ENCODE measurements at places on chromosomes 6 and 20.

GRCh38 chr6:105304825-105305224 is 98.1 kb downstream of the PREP start:
- no peak for DNase-seq

GRCh38 chr20:35630636-35631035 is 15.0 kb downstream of the SPAG4 start:
- DNase-seq: no peak

GRCh38 chr6:101444717-101445116 is 51.2 kb downstream of the GRIK2 start:
- no peak for DNase-seq

- DNase-seq: no peak
These were observed 527.8 kb upstream of the RNF217 start for GRCh38 chr6:124434421-124434820.

DNA sequence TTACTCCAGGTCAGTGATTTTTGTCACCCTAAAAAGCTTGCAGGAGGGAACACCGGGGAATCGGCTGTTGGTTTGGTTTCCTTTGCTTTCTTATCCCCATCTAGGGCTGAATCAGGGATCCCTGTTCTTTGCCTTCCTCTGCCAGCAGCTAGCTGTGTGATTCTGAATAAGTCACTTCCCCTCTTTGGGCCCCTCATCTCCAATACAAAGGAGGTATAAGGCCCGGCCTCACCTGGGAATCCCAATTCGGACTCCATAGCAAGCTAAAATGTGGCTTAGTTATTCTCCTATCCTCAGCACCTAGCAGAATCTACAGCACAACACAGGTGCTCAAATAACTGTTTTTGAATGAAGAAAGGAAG is 18.5 kb upstream of the ARMC12 start:
- no peak for DNase-seq

GRCh38 chr6:38924791-38925509 is 123.6 kb upstream of the GLP1R start:
- DNase-seq: no peak

DNA sequence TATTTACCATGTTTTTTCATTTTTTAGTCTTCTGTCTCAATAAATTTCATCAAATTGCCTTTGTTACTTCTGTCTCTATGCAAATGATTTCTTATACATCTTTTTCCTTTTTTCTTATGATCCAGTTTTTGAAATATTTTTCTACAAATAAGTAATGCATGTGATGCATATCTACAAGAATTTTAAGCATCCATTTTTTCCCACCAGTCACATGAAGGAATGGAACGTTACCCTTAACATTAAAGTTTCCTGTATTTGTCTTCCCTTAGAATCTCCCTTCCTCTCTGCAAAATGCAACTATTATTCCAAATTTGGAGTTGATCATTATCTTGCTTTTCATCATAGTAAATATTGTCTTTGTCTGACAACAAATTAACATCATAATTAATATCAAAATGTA is 35.5 kb downstream of the PSMB9 start:
- DNase-seq: no peak

DNA sequence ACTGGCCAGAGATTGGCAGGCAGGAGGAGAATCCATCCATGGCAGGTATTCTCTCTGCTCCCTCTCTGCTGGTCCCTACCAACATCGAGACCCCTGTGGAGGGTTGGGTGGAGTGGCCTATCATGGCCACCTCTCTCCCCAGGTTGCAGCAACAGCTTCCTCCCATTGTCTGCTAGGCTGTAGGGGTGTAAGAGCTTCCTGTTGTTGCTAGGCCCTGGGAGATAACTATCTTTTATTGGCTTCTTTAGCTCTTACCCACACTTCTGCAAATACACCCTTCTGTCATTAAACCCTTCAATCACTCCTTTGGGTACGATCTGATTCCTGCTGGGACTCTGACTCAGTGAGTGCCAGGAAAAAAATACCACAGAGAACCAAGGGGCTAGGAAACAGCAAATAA is 66.6 kb upstream of the FAM184A start:
- DNase-seq: no peak

DNA sequence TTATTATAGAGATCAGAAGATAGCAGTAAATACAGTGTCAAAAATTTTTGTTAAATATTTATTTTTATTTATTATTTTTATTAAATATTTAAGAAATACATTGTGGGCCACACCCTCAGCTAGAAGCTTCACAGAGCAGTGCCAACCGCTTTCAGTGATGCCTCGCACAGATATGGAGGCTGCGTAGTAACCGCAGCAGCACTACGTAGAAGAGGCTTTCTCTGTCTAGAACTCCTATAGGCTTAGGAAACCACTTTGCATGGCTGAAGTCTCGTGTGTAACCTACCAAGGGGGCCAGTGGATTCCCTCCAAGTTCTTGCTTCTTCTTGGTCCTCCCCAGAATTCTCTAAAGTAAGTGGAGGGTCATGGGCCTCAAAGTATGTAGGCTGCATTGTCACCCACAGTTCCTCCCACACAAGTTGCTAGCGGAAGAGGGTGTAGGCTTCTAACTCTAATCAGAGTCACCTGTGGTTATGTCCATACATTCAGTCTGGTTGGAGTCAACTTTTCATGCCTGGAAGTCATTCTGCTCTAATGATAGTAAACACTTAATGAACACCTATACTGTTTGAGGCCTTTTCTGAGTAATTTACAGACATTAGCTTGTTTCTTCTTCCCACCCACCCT is 285.6 kb downstream of the CDKAL1 start:
- no peak for DNase-seq

GRCh38 chr6:128029826-128030225 is 129.0 kb upstream of the THEMIS start:
- DNase-seq: no peak

DNA sequence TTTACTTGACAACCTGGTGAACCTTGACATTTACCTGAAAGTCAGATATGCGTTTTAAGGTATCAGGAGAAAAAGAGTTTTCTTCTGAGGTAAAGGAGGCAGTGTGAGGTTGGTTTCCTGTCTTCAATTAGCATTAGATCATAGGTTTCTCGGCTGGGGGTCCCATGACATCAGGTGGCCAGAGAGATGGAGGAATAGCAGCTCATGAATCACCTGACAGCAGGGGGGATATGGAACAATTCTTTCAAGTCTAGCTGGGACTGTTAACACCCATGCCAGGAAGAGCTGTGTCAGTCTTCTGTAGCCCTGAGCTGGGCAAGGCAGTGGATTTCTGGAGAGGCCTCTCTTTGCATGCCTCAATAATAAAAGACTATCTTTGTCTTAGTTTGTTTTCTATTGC is 108.0 kb upstream of the TMEM170B start:
- no peak for DNase-seq

- DNase-seq: no peak
These were observed 91.7 kb upstream of the HDDC2 start for GRCh38 chr6:125393449-125393858.

- DNase-seq: no peak
These were observed 89.9 kb downstream of the CD83 start for GRCh38 chr6:14207448-14207847.

- DNase-seq: peak; percentile 26
These were observed 188.1 kb downstream of the FOXC1 start for GRCh38 chr6:1797801-1798200.

- no peak for DNase-seq
These were observed 15.1 kb upstream of the CCDC167 start for GRCh38 chr6:37514837-37515236.

- no peak for DNase-seq
These were observed 114.8 kb downstream of the LRFN2 start for GRCh38 chr6:40472353-40472752.

- DNase-seq: no peak
These were observed 150.4 kb upstream of the PHACTR3 start for GRCh38 chr20:59453759-59454560.

GRCh38 chr20:33437141-33437911 is 6.2 kb downstream of the SNTA1 start:
- no peak for DNase-seq

GRCh38 chr6:144659202-144660182 is 374.4 kb downstream of the UTRN start:
- no peak for DNase-seq

GRCh38 chr6:16482702-16483314 is 244.4 kb downstream of the GMPR start:
- DNase-seq: no peak

- DNase-seq: no peak
These were observed 35.2 kb upstream of the CLDN20 start for GRCh38 chr6:155228546-155229166.

DNA sequence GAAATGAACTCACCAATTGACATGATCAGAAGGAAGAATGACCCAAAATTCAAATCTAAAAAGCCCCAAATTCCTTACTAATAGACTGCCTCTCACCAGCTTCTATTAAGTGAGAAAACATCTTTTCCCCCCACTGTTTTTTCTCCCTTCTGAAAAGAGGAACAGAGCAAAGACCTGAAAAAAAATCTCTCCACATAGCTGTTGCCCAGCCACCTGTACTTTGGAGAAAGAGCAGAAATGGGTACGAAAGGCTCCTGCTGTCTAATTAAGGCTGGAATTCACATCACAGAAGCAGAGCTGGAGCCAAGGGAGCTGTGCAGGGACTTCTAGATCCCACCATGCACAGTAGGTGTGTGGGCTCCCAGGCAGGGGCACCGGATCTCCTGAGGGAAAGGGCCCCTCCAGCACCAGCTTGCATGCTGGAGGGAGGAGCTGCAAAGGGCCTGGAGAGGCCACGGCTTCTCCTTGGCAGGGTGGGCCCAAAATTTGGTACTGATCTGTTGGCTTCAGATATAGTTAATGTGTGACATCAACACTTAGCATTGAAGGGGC is 73.2 kb upstream of the DUSP22 start:
- DNase-seq: no peak

DNA sequence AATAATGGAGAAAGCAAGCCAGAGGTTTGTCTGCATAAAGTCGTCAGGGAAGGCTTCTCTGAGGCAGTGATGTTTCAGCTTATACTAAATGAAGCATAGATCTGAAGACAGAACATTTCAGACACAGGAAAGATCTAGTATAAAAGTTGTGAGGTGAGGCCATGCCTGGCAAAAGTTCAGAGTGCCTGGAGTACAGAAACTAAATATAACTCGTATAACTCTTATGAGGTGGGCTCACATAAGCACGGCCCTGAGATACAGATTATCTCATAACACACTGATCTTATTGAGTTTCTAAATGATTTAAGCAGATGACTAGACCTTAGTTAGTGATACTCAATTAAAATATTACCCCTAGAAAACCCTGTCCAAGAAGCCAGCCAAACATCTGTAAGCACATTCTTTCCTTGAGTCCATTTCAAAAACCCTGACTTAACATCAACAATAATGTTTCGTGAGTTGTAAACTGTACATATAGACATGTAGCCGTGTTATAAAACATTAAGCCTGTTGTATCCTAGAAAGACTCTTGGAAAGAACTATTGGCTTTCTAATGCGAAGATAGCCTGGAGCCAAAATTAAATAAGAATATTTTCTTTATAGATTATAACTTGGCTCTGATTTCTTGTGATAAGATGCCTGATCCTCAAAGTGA is 667.6 kb downstream of the TENT5A start:
- no peak for DNase-seq

DNA sequence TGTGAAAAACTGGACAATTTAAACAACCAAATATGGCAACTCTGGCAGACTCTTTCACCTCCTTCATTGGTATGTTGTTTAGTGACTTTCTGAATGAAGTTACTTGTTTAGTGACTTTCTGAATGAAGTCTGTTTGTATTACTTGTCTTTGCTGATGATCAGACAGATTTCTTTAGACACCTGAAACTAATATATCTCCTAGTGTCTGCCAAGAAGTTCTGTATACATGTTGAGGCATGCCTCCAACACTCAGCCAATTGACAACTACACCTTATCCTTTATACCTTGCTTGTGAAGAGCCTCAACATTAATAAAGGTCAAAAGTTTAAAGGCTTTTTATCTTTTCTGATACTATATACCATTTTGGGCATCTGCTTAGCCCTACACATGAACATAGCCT is 725.4 kb upstream of the EPHA7 start:
- peak; percentile 44 for DNase-seq

- peak; percentile 95 for DNase-seq
These were observed 308.1 kb downstream of the FOXC1 start for GRCh38 chr6:1917626-1918371.

DNA sequence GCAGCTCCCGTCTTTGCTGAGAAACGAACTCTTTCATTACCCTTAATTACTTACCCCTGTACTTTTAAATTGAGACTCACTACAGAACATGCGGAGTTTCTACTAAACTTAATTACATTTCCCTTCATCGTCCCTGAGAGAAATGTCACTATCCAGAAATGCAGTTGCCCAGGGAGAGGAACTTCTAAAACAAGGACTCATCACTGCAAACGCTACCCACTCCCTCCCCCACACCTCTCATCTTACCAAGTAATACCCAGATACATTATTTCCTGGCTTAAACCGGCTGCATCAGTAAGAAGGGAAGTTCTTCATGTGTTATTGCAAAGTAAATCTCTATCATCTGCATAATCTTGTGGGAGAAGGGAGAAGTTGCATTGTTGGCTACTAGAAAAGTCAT is 138.3 kb downstream of the IPCEF1 start:
- no peak for DNase-seq

DNA sequence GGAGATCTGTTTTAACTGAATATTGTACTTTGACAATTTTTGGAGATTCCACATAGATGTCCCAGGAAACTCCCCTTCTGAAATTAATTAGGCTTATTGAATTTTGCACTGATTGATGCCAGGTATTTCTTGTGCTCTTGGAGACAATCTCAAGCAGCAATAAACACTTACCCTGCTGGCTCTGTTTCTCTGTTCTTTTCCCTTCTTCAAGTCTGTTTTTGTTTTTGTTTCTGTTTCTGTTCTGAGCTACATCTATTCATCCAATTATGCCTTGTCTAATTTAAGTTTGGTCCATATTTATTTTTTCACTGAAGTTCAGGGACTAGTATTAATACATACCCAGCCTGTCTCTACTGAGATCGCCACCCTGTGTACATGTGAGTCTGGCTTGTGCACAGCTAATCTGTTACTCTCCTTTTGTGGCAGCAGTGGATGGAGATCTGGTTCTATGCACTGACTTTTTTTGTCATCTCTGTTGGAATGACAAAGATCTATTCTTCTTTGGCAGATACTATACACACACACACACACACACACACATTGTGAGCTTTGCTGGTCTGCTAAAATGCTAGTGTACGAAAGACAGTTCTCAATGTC is 51.9 kb downstream of the IL22RA2 start:
- no peak for DNase-seq

- DNase-seq: peak; percentile 75
These were observed 9.6 kb upstream of the APCDD1L start for GRCh38 chr20:58524814-58525213.

Data from mammary epithelial cell (primary cell).